Neural crest cell (in vitro differentiated cells): ENCODE measurements at places on chromosomes 12 and 14. TPM values are rescaled to one million over a fixed set of nuclear protein-coding genes. Genes with fewer than 3 reads are reported as not detected.

GRCh38 chr12:24839268-24839791 is 109.6 kb downstream of the BCAT1 start:
- no peak for DNase-seq
- H3K36me3 ChIP-seq = peaks cover 24% of the 10 kb centered on the region

- DNase-seq = no peak
- H3K27ac ChIP-seq = no peak overlapping the region
- H3K4me1 ChIP-seq = peaks cover 14% of the 10 kb centered on the region
- H3K36me3 ChIP-seq = peaks cover 5% of the 10 kb centered on the region
- no peaks in the 10 kb centered on the region for H3K27me3 ChIP-seq
Measured at GRCh38 chr12:109597414-109597794, 23.8 kb downstream of the MVK start.

The FCF1 gene
- 53.3 and 58.0 TPM in 2 replicates for total RNA-seq

The PCED1B gene
- total RNA-seq = 0.47 and 0.75 TPM in 2 replicates

GRCh38 chr14:71175491-71175890 is 268.2 kb downstream of the PCNX1 start:
- no peaks in the 10 kb centered on the region for H3K27me3 ChIP-seq
- no peak overlapping the region for H3K27ac ChIP-seq
- no peak overlapping the region for H3K4me3 ChIP-seq

GRCh38 chr12:6382371-6382770 is 1.6 kb upstream of the LTBR start:
- H3K4me3 ChIP-seq = no peak overlapping the region
- H3K36me3 ChIP-seq = no peaks in the 10 kb centered on the region
- no peak overlapping the region for H3K27ac ChIP-seq
- H3K4me1 ChIP-seq = peaks cover 5% of the 10 kb centered on the region
- no peak for DNase-seq

DNA sequence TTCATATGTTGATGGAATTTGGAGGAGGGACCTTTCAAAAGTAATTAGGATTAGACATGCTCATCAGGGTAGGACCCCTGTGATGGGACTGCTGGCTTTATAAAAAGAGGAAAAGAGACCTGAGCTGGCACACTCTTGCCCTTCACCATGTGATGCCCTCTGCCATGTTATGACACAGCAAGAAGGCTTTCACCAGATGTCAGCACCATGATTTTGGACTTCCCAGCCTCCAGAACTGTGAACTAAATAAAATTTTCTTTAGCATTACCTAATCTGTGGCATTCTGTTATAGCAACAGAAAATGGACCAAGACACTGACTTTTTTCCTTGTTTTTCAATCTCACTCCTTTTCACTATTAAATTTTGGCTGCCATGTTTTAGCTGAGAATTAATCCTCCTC is 105.0 kb upstream of the TMPO start:
- H3K4me1 ChIP-seq = peaks cover 20% of the 10 kb centered on the region
- DNase-seq = no peak
- no peak overlapping the region for H3K27ac ChIP-seq
- H3K36me3 ChIP-seq = peaks cover 4% of the 10 kb centered on the region
- no peak overlapping the region for H3K4me3 ChIP-seq

The PRPH gene
- 0.70 and 1.3 TPM in 2 replicates for total RNA-seq

The NFATC4 gene
- total RNA-seq = 44.3 and 47.8 TPM in 2 replicates

The FAM90A1 gene
- total RNA-seq = not detected in 2 replicates

DNA sequence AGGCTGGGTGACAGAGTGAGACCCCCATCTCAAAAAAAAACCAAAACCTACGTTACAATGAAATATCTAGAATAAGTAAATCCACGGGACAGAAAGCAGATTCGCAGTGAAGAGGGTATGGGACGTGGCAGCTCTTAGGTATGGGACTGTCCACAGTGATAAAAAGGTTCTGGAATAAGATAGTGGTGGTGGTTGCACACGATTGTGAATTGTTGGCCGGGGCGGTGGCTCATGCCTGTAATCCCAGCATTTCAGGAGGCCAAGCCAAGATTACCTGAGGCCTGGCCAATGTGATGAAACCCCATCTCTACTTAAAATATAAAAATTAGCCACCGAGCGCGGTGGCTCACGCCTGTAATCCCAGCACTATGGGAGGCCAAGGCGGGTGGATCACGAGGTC is 76.3 kb downstream of the KDM2B start:
- H3K4me1 ChIP-seq = peaks cover 9% of the 10 kb centered on the region
- no peak overlapping the region for H3K27ac ChIP-seq
- no peaks in the 10 kb centered on the region for H3K36me3 ChIP-seq
- no peak for DNase-seq
- H3K4me3 ChIP-seq = no peak overlapping the region

DNA sequence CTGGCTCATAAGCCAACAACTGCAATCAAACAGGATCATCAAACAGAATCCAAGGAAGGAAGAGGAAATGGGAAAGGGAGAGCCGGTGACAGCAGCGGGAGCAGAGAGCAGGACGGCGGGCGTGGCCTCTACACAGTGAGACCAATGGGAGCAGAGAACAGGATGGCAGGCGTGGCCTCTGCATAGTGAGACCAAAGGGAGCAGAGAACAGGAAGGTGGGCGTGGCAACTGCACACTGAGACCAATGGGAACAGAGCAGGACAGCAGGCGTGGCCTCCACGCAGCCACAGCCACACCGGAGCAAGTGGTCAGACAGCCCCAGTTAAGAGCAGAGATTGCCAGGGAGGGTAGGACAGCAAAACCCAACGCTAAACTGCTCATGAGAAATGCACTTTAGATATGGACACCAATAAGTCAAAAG is 16.4 kb downstream of the LRCOL1 start:
- no peaks in the 10 kb centered on the region for H3K36me3 ChIP-seq
- no peak overlapping the region for H3K27ac ChIP-seq
- H3K4me3 ChIP-seq = peak overlapping the region; percentile 75
- DNase-seq = peak; percentile 89
- peaks cover 21% of the 10 kb centered on the region for H3K4me1 ChIP-seq

GRCh38 chr12:116934908-116935705 is 24.4 kb downstream of the FBXW8 start:
- H3K4me1 ChIP-seq = peaks cover 5% of the 10 kb centered on the region
- DNase-seq = no peak
- H3K4me3 ChIP-seq = no peak overlapping the region
- no peak overlapping the region for H3K27ac ChIP-seq
- H3K27me3 ChIP-seq = no peaks in the 10 kb centered on the region
- peaks cover 27% of the 10 kb centered on the region for H3K36me3 ChIP-seq

The AP1G2 gene
- 42.3 and 53.2 TPM in 2 replicates for total RNA-seq

DNA sequence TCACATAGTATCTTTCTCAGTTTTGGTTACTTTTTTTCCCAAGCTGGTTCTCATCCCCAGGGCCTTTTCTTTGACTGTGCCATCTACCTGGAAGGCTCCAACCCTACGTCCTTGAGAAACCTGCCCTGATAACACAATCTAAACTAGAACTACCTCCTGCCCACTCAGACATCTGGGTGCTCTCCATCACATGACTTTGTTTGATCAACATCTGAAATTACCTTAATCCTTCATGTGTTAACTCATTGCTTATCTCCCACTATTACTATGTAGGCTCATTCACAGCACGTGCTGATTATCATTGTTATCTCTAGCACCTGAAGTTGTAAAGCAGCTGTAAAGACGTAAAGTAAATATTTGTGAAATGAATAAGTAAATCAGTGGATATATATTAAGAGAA is 784.0 kb downstream of the TMTC2 start:
- no peaks in the 10 kb centered on the region for H3K36me3 ChIP-seq
- H3K27me3 ChIP-seq = no peaks in the 10 kb centered on the region
- no peak for DNase-seq

GRCh38 chr12:72865921-72866320 is 593.8 kb downstream of the TRHDE start:
- no peaks in the 10 kb centered on the region for H3K36me3 ChIP-seq
- no peak overlapping the region for H3K27ac ChIP-seq
- H3K4me1 ChIP-seq = no peaks in the 10 kb centered on the region
- H3K27me3 ChIP-seq = no peaks in the 10 kb centered on the region

DNA sequence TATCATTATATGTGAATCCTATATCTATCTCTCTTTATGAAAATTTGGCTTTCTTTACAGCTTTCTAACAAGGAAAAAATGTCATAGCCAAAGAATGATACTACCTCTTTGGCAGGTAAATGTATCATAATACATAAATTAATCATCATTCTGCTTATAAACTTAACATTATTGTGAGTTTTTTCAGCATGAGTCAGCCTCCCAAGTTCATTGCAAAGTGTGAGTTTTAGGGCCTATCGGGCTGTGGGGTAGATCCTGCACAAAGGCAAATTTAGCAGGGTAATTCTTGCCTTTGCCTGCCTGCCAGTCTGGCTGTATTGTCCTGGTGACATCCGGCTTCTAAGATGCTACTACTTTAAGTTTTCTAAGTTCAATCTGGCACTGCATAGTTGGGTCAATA is 412.6 kb downstream of the MDGA2 start:
- no peak overlapping the region for H3K27ac ChIP-seq
- no peaks in the 10 kb centered on the region for H3K36me3 ChIP-seq
- H3K4me3 ChIP-seq = no peak overlapping the region
- no peak for DNase-seq
- peaks cover 4% of the 10 kb centered on the region for H3K4me1 ChIP-seq

- no peaks in the 10 kb centered on the region for H3K36me3 ChIP-seq
- peaks cover 40% of the 10 kb centered on the region for H3K4me1 ChIP-seq
- DNase-seq = no peak
- H3K27me3 ChIP-seq = peaks cover 4% of the 10 kb centered on the region
Measured at GRCh38 chr12:13195250-13195649, 1.3 kb upstream of the EMP1 start.

- DNase-seq = no peak
- H3K4me1 ChIP-seq = peaks cover 52% of the 10 kb centered on the region
- peaks cover 15% of the 10 kb centered on the region for H3K27me3 ChIP-seq
- peak overlapping the region; percentile 97 for H3K4me3 ChIP-seq
Measured at GRCh38 chr12:6871052-6871957, 1.8 kb downstream of the SPSB2 start.

The BBOF1 gene
- total RNA-seq = 2.7 and 3.1 TPM in 2 replicates

GRCh38 chr14:96888158-96888557 is 91.0 kb downstream of the VRK1 start:
- no peaks in the 10 kb centered on the region for H3K27me3 ChIP-seq
- peaks cover 6% of the 10 kb centered on the region for H3K36me3 ChIP-seq
- H3K4me1 ChIP-seq = peaks cover 22% of the 10 kb centered on the region
